Testis (tissue), 5 donors: ENCODE measurements at places on chromosomes 1 and 21. TPM values are rescaled to one million over a fixed set of nuclear protein-coding genes. Genes with fewer than 3 reads are reported as not detected.
A peak's percentile ranks its signal among the peaks of the same experiment; 100 is the strongest.

- DNase-seq: peak; percentile 89
Measured at GRCh38 chr1:183022202-183023145, 746 bp upstream of the LAMC1 start.

- DNase-seq: no peak
Measured at GRCh38 chr1:41844255-41844654, 74.5 kb downstream of the HIVEP3 start.

The TTC34 gene
- 3.0 TPM for total RNA-seq

DNA sequence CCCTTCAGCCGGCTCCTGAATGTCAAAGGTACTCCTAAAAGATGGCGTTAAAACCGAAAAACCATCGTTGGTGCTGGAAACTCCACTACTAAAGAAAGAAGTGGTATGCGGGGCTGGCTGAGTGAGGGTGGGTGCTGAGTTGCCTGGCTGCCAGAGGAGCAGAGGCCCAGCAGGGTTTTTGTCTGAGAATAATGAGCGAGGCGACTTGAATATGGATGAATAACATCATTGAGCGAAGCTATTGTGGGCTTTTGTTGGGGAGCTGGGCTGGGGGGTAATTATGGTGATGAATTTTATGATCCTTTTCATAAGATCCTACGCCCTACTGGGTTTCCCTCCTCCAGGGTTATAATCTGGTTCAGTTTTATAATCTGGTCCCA is 2.0 kb downstream of the PDPN start:
- DNase-seq: no peak

- DNase-seq: no peak
Measured at GRCh38 chr21:45849651-45850050, 131.9 kb upstream of the COL6A1 start.

The FAM72C gene
- total RNA-seq: 3.8 TPM

The SLC45A1 gene
- 9.0 TPM for total RNA-seq

- DNase-seq: no peak
Measured at GRCh38 chr1:153505576-153505975, 30.2 kb downstream of the S100A6 start.

GRCh38 chr1:159197561-159198557 is 6.8 kb upstream of the ACKR1 start:
- peak; percentile 92 for DNase-seq

DNA sequence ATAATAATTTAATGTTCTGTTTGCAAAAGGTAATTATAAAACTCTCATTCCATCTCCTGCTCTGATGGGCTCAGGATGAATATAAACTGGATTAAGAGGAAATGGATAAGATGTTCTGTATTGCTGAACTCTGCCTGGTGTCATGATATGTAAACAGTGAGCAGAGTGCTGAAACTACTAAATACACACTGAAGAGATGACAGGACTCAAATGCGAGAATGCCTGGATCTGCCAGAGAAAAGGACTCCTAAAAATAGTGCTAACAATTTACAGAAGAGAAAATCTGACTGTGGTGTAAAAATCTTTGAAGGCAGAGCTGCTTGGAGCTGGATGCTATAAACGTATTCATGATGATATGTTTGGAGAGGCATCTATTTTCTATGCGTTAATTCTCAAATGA is 303.2 kb downstream of the RWDD3 start:
- DNase-seq: no peak

The CYYR1 gene
- 4.6 TPM for total RNA-seq

DNA sequence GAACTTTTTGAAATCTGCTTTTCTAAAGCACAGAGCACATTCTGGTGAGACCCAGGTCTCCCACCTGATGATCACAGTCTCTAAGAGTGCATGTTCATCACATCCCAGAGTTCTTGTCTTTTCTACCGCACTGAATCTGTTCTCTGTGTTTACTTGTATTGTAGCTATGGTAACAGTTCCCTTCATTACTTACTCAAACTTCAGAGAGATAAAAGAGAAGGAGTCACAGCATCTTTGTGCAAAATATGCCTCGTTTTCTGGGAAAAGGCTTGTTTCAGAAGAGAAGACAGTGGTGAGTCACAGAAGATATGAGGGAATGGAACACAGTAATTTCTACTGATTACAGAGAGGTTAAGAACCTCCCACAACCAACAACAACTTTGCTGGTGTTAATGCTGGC is 580.6 kb downstream of the PLA2G4A start:
- DNase-seq: no peak

DNA sequence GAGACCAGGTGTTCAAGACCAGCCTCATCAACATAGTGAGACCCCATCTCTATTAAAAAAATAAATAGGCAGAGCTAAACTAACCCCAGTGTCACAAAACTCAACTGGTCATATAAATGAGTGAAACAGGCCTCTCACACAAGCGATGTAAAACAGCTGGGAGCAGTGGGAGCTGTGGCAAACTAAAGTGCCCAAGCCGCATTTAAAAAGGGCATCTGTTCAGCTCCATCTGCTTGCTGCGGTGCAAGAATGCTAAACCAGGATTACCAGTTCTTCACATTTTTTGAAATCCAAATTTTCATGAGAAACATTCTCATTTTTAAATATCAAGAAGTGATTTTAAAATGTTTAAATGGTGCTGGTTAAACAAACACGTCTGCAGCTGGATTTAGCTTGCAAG is 50.0 kb upstream of the WNT2B start:
- no peak for DNase-seq

DNA sequence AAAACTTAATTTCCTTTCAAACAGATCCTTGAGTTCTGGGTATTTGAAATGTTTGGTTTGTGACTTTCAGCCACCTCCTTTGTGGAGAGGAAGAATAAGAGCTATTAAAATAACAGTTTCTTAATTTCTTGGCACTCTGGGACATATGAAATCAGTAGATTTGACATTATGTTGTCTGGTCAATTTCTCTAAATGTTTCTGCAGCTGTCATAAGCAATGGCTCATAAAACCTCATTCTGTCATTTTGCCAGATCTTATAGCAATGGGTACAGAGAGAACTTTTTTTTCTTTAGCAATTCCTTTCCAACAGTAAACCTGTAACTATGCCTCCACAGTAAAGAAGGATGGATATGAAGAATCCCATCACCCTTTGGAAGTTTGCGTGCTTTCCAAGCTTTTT is 52.6 kb downstream of the LAMC1 start:
- DNase-seq: no peak

The LCE3E gene
- total RNA-seq: not detected

- DNase-seq: no peak
Measured at GRCh38 chr1:225750420-225750819, 27.2 kb upstream of the SRP9 start.
